ENCODE measurements at places on chromosomes 4 and X.

GRCh38 chrX:100905620-100906019, 23.1 kb downstream of the XKRX start:
- DNase-seq, result no peak

- DNase-seq, result no peak
Observed at GRCh38 chr4:87360338-87360935, 30.6 kb downstream of the HSD17B11 start.

DNA sequence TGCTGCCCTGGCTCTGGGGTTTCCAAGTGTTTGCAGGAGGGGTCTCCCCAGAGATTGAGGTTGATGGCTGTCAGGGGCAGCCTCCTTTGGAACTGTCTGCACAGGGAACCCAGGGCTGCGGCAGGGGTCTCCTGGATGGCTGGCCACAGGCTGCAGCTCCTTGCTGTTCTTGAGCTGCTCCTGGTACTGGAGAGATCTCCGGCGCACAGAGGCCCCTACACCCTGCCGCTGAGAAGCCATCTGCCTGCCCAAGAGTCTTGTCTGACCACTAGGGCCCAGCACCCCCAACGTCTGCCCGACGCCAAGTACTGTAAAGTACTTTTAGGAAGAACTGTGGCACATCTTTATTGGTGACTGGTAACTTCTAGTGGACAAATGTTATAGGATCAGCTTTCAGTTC, 13.5 kb downstream of the STIM2 start:
- DNase-seq, result no peak

- DNase-seq, result no peak
Observed at GRCh38 chrX:113741744-113742143, 842.1 kb upstream of the HTR2C start.

DNA sequence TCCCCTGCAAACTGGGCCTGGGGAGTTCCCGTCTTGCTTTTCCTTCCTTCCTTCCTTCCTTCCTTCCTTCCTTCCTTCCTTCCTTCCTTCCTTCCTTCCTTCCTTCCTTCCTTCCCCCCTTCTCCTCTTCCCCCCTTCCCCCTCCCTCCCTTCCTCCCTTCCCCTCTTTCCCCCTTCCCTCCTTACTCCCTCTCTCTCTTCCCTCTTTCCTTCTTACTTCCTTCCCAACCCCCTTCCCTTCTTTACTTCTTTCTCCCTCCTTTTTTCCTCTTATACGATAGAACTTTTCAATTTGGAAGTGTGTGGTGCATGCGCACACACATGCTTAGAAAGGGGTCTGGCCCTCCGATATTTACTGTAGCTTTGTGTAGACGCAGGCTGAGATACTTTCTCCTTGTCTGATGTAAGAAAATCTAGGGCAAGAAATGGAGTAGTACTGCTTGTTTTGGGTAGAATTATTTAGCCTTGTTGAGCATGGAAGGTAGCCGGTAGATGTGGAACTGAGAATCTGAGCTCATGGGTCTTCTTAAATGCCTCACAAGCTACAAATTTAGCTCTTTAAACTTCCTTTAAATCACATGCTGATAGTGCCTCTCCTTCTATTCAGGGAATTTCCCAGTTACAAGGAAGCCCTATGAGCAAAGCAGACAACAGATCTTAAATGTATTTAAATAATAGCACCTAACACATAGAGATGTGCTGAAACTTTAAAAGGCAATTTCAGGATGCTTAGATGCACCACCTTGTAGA, 189.6 kb downstream of the GPAT3 start:
- no peak for DNase-seq

- peak; percentile 77 for DNase-seq
Observed at GRCh38 chrX:2928583-2929434, at the start of gene ARSD. ARSD (minus strand) TSS chrX:2929339; CDS start chrX:2929275, 64 bp downstream.

DNA sequence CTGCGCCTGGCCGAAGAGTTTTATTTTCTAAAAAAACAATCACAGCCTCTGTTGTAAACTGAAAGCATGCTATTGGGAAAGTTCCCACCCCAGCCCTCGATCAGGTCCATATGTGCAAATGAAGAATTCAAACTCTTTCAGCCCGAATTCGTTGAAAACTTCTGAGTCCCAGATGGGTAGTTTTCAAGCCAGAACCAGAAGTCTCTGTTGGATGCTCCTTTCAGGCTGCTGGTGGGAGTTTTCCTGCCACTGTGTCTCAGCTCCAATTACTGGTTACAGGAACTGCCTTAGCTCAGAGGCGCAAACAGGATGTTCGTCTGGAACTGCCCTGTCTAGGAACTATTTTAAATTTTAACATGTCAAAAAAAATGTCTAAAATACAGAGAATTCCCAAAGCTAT, 9.3 kb upstream of the ALG13 start:
- no peak for DNase-seq
